ENCODE measurements at places on chromosomes 2 and 18.

DNA sequence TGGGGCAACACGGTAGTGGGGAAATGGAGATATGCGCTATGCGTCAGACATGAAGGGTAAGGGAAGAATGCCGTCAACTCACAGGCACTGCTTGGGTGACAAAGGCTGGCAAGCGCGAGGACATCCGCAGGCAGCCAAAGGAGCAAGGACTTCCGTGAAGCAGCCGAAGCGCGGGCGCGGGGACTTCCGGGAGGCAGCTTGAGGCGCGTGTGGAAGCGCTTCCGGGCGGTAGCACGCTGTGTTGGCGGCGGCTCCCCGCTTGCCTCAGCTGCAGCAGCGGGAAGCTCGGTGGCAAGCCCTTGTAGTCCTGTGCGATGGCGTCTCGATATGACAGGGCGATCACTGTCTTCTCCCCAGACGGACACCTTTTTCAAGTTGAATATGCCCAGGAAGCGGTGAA is at the start of gene PSMA8:
TSS of gene PSMA8 (plus strand) at position 218 of the 400 bp plus-strand sequence. CDS start at position 315, 97 bp downstream.
- peak; percentile 27 for DNase-seq

GRCh38 chr2:177024765-177025164 is 187.8 kb upstream of the HNRNPA3 start:
- no peak for DNase-seq

- DNase-seq, result no peak
Observed at GRCh38 chr2:102042196-102043081, 50.7 kb downstream of the IL1R2 start.

DNA sequence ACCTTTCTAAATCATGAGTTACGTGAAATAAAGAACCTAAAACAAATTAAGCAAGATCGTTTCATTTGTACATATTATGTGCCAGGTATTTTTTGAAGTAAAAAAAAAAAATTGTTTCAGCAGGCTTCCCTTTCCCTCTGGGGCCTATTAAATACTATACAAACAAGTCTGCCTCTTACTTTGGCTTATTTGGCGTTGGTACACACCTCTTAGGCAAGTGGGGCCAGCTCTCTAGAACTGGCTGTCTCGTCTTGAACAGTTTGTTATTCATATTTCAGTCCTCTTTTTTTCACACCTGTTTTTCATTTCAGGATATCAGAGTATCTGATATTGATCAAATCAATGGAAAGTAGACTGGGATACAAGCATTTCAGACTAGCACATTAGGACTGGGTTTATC is 27.4 kb upstream of the PPP3R1 start:
- no peak for DNase-seq

- DNase-seq, result peak; percentile 50
Observed at GRCh38 chr2:66432801-66433694, 1.9 kb upstream of the MEIS1 start.

- DNase-seq, result no peak
Observed at GRCh38 chr2:144471305-144472045, 48.4 kb downstream of the ZEB2 start.
